GM12864 (cell line): ENCODE measurements at places on chromosomes 3 and 15.

GRCh38 chr3:155302891-155303290 lies 9.4 kb upstream of the STRIT1 start:
- DNase-seq, result no peak

DNA sequence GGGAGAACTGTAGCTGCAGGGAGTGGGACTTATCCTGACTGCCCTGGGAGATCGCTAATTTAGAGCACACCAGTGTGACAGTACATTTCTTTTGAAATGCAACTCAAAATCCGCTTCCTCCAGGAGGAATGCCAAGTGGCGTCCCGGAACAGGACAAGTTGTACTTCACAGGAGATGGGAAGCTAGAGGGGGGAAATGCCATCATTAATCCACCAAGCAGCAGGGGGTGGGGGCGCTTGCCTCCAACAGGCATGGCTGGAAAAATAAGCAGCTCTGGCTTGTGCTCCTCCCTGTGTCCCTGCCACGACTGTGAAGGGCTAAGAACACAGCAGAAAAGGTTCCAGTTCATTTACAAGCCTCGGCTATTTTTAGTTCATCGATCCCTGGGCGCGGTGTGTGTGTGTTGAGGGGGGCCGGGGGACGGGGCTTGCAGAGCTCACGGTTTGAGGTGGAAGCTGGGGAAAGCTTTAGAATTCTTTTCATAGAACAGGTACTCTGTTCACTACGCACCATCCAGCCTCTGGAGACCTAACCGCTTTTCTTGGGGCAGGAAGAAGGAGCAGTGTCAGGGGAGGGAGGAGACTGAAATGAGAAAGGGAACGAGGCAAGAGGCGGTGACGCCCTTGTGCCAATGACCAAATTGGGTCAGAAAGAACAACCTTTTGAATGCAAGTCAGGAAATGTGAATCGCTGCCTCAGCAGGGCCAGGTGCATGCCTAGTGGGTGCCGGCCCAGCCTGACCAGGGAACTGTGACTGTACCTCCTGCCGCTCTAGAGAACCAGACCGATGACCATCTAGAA lies 51.8 kb upstream of the DGKG start:
- peak; percentile 8 for DNase-seq

DNA sequence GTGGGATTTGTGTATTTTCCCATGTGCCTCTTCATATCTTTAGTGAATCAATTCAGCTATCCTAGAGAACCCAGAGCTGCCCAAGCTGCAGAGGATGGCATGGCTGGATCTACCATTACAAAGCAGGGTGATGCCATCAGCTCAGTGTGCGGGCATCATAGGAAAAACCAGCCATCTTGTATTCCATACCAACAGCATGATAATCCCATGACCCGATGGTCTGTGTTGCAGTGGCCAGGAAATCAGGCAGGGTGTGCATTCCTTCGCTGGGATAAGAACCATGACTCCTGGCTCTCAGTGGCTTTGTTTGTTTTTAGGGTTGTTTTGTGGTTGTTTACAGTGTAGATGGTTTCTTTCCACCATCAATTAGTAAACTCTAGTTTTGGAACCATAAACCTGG lies 36.0 kb downstream of the ARHGAP31 start:
- no peak for DNase-seq

DNA sequence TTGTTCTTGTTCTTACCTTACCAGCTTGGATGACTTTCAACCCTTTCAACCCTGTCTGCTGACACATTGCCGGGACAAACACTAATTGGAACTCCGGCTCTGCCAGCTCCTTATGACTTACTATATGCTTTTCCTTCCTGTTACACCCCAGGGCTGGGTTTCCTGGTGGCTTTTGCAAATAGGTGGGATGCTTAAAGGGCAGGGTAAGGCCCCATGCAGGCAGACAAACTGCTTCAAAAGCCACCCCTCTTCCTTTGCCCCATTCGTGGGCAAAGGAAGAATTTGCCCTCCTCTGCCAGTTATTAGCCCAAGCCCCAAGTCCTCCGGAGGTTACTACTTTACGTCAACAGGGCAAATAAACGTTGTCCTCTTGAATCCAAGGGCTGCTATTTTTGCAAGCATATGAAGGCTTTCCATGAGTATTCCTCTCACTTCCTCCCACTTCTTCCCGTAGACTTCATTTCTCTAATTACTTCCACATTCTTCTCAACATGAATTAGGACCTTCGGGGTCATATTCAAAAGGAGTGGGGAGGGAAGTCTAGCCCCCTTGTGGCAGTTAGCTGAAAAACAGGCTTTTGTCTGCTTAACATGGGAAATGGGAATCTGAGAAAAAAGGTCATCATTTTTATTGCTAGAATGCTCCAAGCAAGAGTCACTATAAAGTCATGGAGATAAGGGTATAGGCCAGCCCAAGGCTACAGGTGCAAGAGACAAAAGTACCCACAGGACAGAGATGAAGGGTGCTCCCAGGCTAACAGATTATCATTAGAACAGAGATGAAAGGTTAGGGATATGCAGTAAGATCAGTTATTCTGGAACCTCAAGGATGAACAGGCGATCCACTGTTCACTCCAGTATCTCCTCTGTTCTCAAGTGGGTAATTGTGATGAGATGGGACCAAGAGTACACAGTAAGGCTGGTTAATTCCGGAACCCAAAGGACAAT lies 56.3 kb upstream of the FSTL1 start:
- no peak for DNase-seq

GRCh38 chr15:27696530-27696929 lies 402.6 kb downstream of the OCA2 start:
- DNase-seq, result no peak

DNA sequence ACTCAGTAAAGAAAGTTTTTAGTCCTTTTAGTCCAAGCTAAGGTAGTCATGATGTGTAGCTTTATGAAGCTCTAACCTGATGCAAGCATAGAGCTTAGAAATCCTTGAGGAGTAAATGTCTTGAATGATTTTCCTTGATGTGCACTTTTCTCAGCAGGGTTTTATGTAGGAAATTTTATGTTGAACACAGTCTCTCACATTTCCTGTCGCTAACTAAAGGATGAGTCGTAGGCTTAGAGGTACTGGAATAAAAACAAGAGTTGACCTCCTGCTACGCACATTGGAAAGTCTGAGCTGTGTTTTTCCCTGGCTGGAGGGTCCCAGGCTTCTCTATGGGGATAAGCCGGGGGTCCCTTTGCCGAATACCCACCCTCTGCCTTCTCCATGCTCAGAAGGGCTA lies 34.7 kb upstream of the ZPLD1 start:
- DNase-seq, result no peak

DNA sequence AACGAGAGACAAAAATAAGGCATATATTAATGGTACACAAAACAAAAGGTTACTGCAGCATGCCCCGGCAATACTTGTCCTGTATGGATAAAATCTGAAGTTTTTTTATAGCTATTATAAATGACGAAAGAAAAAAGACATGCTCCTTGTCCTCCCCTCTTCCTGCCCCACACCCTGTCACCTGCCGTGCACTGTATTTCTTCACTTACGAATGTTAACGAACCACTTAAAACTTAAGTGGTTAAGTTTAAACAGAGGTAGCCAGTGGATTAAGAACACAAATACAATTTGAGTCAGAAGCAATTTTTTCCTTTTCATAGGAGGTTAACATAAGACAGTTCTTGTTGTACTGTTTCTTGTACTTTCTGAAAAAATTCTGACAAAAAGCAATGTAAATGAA lies 799.1 kb upstream of the NECTIN3 start:
- DNase-seq, result no peak

DNA sequence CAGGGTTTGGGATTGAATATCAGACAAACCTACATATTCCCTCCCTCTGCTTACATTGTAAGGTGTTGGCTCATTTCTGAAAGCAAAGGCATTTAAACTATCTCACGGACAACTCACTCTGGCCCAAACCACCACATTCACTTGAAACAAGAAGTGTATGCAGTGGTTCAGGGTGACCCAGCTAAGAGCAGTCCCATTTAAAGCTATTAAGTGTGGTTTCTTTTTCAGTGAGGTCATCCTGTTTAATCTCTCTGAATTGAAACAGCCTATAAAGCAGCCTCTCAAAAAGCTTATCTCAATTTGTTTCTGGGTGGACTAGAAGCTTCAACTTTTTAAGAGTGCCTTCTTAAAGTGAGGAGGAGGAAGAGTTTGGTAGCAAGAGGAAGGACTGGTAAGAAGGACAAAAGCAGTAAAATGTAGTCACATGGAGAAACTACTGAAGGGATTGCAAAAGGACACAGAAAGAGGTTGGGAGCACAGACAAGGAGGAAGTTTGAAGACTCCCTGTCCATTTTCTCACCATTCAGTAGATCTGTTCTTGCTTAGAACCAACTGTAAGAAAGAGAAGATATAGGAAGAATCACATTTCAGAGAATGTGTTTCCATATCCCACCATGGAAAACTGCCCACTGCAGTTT lies 151.6 kb downstream of the TMCO5A start:
- DNase-seq, result no peak

GRCh38 chr3:124599779-124600693 lies 130.2 kb upstream of the UMPS start:
- no peak for DNase-seq
